ENCODE measurements at places on chromosomes 5 and 9. TPM values are rescaled to one million over a fixed set of nuclear protein-coding genes. Genes with fewer than 3 reads are reported as not detected.
A peak's percentile ranks its signal among the peaks of the same experiment; 100 is the strongest.

DNA sequence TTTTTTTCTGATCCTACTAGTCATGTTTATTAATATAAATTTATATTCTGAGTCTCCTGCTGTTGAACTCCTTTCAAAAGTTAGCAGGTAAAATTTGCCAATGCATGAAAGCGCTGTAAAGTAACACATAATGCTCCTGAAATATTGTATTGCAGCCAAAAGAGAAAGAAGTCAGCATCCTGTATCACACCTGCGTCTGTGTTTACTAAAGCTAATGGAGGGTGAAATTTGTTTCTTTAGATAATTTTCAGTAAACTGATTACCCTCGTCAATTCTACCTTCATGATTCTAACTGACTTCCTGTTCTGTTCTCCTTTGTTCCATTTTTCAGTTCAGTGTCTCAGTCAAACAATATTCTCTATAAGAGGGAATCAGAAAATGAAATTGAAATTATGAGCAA, 415.4 kb downstream of the CDH9 start:
- H3K4me3 ChIP-seq = no peak overlapping the region
- no peak for DNase-seq
- H3K27me3 ChIP-seq = no peaks in the 10 kb centered on the region

- no peak for DNase-seq
- no peak overlapping the region for H3K4me3 ChIP-seq
- no peaks in the 10 kb centered on the region for H3K4me1 ChIP-seq
- H3K36me3 ChIP-seq = no peaks in the 10 kb centered on the region
- H3K27ac ChIP-seq = no peak overlapping the region
These were observed 25.9 kb downstream of the RAD1 start for GRCh38 chr5:34889394-34889793.

ZDHHC11 gene
- 28.9 TPM for total RNA-seq

DNA sequence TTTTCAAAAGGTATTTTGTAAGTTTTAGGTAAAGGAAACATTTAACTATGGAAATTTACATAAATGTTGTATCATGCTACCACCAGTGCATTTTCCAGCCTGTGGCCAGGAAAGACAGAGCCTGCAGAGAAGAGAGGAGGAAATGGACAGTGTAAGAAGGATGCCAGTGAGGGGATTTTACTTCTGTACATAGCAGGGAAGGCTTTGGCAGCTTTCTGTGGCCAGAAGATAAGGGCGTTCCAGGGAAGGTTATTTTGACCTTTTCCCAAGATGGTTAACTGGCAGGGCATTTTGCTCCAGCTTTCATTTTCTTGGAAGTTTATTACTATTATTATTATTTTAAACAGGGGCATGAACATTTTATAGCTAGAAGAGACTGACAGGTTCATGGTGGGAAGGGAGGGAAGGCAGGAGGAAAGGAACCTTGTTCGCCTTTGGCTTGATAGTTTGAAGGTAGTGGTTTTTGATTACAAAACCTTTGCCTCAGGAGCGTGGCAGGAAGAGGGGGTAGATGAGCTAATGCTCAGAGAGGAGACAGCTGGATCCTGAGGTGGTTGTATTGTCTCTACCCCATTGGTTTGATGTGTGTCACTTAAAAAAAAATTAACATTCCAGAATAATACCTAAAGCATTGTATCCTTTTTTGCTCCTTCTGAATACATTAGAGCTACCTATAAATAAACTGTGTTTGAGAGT, 4.1 kb downstream of the ISOC1 start:
- peak overlapping the region; percentile 14 for H3K4me3 ChIP-seq
- no peak overlapping the region for H3K27ac ChIP-seq
- DNase-seq = no peak

SV2C gene
- total RNA-seq = not detected

- DNase-seq = no peak
- peaks cover 30% of the 10 kb centered on the region for H3K27me3 ChIP-seq
- no peaks in the 10 kb centered on the region for H3K36me3 ChIP-seq
- H3K4me1 ChIP-seq = peaks cover 6% of the 10 kb centered on the region
These were observed 246.2 kb downstream of the MAN2A1 start for GRCh38 chr5:109935833-109936490.

SLC27A6 gene
- 2.5 TPM for total RNA-seq

DNA sequence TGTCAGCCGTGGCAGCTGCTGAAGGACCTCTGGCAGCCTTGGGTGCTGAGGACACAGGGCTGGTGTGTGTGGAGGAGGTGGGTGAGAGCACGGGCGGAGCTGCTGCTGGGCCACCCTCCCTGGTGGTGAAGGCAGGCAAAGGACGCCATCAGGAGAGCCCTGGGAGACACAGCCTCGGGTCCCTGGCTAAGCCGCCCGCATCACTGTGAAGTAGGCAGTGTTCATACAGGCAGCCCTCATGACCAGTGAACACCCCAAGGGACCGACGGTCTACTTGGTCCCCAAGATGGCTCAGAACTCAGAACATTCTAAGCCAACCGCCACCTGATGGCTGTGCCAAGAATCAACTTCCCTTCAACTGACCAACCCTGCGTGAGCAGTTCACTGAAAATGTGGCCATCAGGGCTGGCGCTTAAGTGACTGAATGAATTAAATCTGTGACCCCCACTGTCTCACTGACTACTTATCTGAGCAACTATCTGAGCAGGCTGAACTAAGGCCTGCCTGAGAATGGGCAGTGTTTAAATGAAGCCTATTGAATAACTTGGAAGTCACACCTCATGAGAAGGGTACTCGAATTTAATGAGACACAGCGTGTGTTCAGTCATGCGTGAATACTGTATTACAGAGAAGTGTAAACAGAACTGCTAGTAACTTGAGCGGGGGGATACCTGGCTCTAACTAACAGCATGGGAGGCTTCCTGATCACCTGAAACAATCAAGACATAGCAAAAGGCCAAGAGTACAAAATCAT, 54.7 kb upstream of the SIMC1 start:
- peaks cover 32% of the 10 kb centered on the region for H3K4me1 ChIP-seq
- H3K4me3 ChIP-seq = peak overlapping the region; percentile 11
- peak; percentile 79 for DNase-seq
- H3K27ac ChIP-seq = no peak overlapping the region

- peak overlapping the region; percentile 26 for H3K4me3 ChIP-seq
- no peak for DNase-seq
- H3K27me3 ChIP-seq = no peaks in the 10 kb centered on the region
- no peaks in the 10 kb centered on the region for H3K36me3 ChIP-seq
- no peak overlapping the region for H3K27ac ChIP-seq
These were observed 8.6 kb upstream of the OXCT1 start for GRCh38 chr5:41878643-41879478.

GRCh38 chr5:90434116-90434714, 24.7 kb upstream of the CETN3 start:
- H3K27me3 ChIP-seq = no peaks in the 10 kb centered on the region
- DNase-seq = peak; percentile 89
- no peak overlapping the region for H3K4me3 ChIP-seq
- H3K36me3 ChIP-seq = no peaks in the 10 kb centered on the region
- no peaks in the 10 kb centered on the region for H3K4me1 ChIP-seq

- H3K4me1 ChIP-seq = no peaks in the 10 kb centered on the region
- no peak overlapping the region for H3K27ac ChIP-seq
- DNase-seq = no peak
- H3K4me3 ChIP-seq = peak overlapping the region; percentile 72
- H3K27me3 ChIP-seq = peaks cover 46% of the 10 kb centered on the region
These were observed 457.3 kb downstream of the RAB3C start for GRCh38 chr5:59040024-59040803.

- no peaks in the 10 kb centered on the region for H3K36me3 ChIP-seq
- no peaks in the 10 kb centered on the region for H3K27me3 ChIP-seq
- no peak overlapping the region for H3K4me3 ChIP-seq
- H3K27ac ChIP-seq = no peak overlapping the region
- H3K4me1 ChIP-seq = peaks cover 5% of the 10 kb centered on the region
- peak; percentile 51 for DNase-seq
These were observed 52.9 kb upstream of the MIER3 start for GRCh38 chr5:57004800-57005199.

- no peaks in the 10 kb centered on the region for H3K36me3 ChIP-seq
- DNase-seq = no peak
- H3K27ac ChIP-seq = no peak overlapping the region
- H3K4me3 ChIP-seq = no peak overlapping the region
- H3K4me1 ChIP-seq = no peaks in the 10 kb centered on the region
These were observed 22.1 kb downstream of the ITGA2 start for GRCh38 chr5:53011233-53011632.

ENTPD8 gene
- 0.42 TPM for total RNA-seq

TAF1L gene
- not detected for total RNA-seq

C9orf50 gene
- not detected for total RNA-seq

PLEKHG4B gene
- total RNA-seq = 5.0 TPM

DNA sequence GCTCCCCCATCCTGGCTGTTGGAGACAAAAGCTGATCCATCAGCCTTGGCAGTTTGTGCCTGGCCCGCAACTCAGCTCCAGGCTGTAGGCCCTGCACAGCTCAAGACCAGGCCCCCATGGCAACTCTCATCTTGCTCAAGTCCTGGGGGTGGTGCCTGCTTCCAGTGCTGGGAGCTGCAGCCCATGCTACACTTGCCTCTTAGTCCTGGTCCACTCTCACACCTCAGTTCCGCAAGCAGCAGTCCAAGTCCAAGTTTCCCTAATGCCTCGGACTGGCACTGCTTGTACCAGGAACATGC, 14.2 kb downstream of the AHRR start:
- H3K27ac ChIP-seq = no peak overlapping the region
- H3K27me3 ChIP-seq = no peaks in the 10 kb centered on the region
- H3K36me3 ChIP-seq = no peaks in the 10 kb centered on the region
- no peak overlapping the region for H3K4me3 ChIP-seq
- peak; percentile 35 for DNase-seq

HNRNPH1 gene
- total RNA-seq = 885 TPM

- H3K36me3 ChIP-seq = no peaks in the 10 kb centered on the region
- peaks cover 5% of the 10 kb centered on the region for H3K4me1 ChIP-seq
- H3K4me3 ChIP-seq = peak overlapping the region; percentile 89
- no peak overlapping the region for H3K27ac ChIP-seq
- peaks cover 17% of the 10 kb centered on the region for H3K27me3 ChIP-seq
These were observed 2.1 kb upstream of the MLLT3 start for GRCh38 chr9:20624201-20625002.

DNA sequence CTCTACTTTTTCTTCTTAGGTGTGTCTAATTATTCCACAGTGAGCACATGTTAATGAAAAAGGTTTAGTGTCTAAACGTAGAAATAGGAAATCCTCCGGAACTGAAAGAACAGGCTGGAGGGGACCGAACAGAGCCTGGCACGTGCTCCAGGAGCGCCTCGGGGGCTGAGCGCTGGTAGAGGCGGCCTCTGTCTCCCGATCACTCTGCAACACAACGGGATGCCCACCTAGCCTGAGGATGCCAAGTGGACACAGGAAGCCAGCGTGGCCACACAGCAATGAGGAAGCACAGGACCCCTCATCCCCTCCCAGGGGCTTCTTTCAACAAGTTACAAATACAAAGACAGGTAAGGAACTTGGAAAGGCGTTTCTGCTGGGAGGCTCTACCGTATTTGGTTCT, 19.4 kb downstream of the TRIM7 start:
- no peaks in the 10 kb centered on the region for H3K4me1 ChIP-seq
- H3K27ac ChIP-seq = no peak overlapping the region
- H3K36me3 ChIP-seq = no peaks in the 10 kb centered on the region

EQTN gene
- total RNA-seq = not detected

- no peak overlapping the region for H3K27ac ChIP-seq
- no peaks in the 10 kb centered on the region for H3K4me1 ChIP-seq
- H3K27me3 ChIP-seq = no peaks in the 10 kb centered on the region
- DNase-seq = no peak
- H3K36me3 ChIP-seq = peaks cover 50% of the 10 kb centered on the region
These were observed 89.0 kb downstream of the ERBIN start for GRCh38 chr5:66015196-66015960.

- H3K4me1 ChIP-seq = peaks cover 11% of the 10 kb centered on the region
- no peak overlapping the region for H3K27ac ChIP-seq
- H3K4me3 ChIP-seq = no peak overlapping the region
- no peaks in the 10 kb centered on the region for H3K27me3 ChIP-seq
- DNase-seq = no peak
These were observed 9.3 kb downstream of the LIX1 start for GRCh38 chr5:97133101-97133500.

SGCD gene
- total RNA-seq = 0.42 TPM

- peaks cover 21% of the 10 kb centered on the region for H3K27me3 ChIP-seq
- no peaks in the 10 kb centered on the region for H3K36me3 ChIP-seq
- peaks cover 3% of the 10 kb centered on the region for H3K4me1 ChIP-seq
- H3K4me3 ChIP-seq = no peak overlapping the region
- H3K27ac ChIP-seq = no peak overlapping the region
These were observed 2.6 kb upstream of the NFIL3 start for GRCh38 chr9:91426123-91426745.

CARTPT gene
- total RNA-seq = not detected

RNF183 gene
- 0.50 TPM for total RNA-seq

GRCh38 chr5:10505517-10506095, 58.3 kb upstream of the ANKRD33B start:
- H3K36me3 ChIP-seq = no peaks in the 10 kb centered on the region
- H3K4me3 ChIP-seq = no peak overlapping the region
- peaks cover 2% of the 10 kb centered on the region for H3K4me1 ChIP-seq
- no peak for DNase-seq
- H3K27me3 ChIP-seq = no peaks in the 10 kb centered on the region

- H3K4me3 ChIP-seq = no peak overlapping the region
- DNase-seq = no peak
These were observed 35.5 kb upstream of the EMB start for GRCh38 chr5:50476549-50476948.

GRCh38 chr5:133904641-133905040, 63.8 kb downstream of the C5orf15 start:
- no peak overlapping the region for H3K4me3 ChIP-seq
- no peaks in the 10 kb centered on the region for H3K4me1 ChIP-seq
- no peaks in the 10 kb centered on the region for H3K27me3 ChIP-seq
- no peak for DNase-seq

DNA sequence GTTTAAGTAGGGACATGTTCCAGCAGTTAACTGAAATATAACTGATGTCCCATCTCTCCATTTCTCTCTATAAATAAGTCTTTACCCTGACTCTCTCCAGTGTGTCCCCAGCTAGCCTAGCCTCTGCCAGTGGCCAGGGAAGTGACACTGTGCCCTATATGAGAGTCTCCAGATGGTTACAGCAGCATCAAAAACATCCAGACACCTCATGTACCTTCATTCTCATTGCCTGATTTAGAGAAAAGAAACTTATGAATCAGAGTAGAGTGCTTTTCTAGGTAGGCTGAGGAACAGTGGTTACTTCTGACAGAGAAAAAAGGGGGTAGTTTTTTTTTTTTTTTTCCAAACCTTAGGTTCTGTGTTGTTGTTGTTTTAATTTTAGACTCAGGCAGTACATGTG, 148.5 kb downstream of the GNAQ start:
- no peak overlapping the region for H3K27ac ChIP-seq
- no peaks in the 10 kb centered on the region for H3K36me3 ChIP-seq
- DNase-seq = no peak
- no peaks in the 10 kb centered on the region for H3K27me3 ChIP-seq
- peaks cover 24% of the 10 kb centered on the region for H3K4me1 ChIP-seq

DNA sequence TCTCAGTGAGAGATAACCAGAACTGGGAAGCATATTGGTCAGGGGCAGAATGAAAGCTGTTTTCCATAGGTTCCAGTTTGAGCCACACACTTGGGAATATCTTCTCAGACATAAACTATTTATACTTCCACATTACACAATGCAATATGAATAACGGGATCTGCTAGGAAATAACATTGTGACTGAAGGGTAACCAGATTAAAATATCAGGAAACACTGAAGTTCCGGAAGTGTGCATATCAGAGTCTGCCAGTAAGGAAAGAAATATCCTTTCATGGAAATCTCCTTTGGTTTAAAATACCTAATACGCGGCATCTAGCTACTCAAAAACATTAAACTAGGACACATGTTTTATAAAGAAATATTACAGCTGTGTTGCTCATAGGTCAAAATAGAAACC, 56.3 kb downstream of the ST8SIA4 start:
- no peaks in the 10 kb centered on the region for H3K4me1 ChIP-seq
- H3K27ac ChIP-seq = no peak overlapping the region
- no peaks in the 10 kb centered on the region for H3K27me3 ChIP-seq
- H3K36me3 ChIP-seq = peaks cover 43% of the 10 kb centered on the region

Measured in endodermal cell (in vitro differentiated cells).